Fibroblast of upper back skin (primary cell): ENCODE measurements at places on chromosomes 7 and 10.
A peak's percentile ranks its signal among the peaks of the same experiment; 100 is the strongest.

- no peak for DNase-seq
Observed at GRCh38 chr10:3825862-3826351, 40.9 kb upstream of the KLF6 start.

DNA sequence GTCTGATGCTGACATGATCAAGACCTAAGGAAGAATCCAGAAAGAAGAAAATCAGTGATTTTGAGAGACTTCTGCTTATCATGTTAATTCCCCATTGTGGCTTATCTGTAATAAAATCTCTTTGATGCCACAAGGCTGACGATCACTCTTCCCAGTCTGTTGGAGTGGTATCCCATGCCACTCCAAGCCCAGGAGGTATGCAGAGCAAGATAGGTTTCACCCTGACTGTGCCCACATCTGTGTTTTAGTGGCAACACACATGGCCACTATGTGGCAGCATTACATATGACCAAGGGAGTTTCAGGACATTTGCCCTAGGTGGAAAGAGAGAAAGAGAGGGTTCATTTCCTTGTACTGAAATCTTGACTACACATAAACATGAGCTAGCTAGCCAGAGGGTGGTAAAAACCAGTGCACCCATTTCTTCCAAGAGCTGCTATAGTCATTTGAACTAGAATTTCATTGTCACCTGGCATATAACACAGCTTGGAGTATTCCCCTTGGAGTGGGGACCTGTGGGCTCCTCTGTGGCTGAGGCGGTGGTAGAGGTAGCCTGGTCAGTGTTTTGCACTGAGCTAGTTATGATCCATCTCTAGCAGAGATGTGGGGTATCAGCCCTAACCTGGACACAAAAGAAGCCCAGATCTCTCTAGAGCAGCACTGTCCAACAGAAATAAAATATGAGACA lies 20.8 kb downstream of the LAMB4 start:
- DNase-seq = no peak

DNA sequence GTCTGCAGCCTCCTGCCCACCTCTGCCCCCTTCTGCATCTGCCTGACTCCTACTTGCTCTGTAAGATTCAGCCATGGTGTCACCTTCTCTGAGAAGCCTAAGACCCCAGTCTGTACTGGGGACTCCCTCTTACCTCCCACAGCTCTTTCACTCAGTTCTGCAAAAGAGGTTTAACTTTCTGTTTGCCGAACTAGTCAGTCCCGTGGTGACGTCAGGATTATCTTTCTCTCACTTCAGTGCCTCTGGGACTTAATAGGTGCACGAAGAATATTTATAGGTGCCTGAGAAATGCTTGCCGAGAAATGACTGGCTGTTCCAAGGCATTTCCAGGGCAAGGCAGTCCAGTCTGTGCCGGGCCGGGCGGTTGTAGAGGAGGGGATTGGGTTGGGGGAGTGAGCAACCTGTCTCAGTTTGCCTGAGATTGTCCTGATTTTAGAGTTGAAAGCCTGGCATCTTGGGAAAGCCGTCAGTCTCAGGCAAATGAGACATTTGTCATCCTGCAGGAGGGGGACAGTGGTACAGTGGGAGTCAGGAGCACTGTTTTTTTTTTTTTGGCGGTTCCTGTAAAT lies 227.5 kb upstream of the NPVF start:
- DNase-seq = no peak

DNA sequence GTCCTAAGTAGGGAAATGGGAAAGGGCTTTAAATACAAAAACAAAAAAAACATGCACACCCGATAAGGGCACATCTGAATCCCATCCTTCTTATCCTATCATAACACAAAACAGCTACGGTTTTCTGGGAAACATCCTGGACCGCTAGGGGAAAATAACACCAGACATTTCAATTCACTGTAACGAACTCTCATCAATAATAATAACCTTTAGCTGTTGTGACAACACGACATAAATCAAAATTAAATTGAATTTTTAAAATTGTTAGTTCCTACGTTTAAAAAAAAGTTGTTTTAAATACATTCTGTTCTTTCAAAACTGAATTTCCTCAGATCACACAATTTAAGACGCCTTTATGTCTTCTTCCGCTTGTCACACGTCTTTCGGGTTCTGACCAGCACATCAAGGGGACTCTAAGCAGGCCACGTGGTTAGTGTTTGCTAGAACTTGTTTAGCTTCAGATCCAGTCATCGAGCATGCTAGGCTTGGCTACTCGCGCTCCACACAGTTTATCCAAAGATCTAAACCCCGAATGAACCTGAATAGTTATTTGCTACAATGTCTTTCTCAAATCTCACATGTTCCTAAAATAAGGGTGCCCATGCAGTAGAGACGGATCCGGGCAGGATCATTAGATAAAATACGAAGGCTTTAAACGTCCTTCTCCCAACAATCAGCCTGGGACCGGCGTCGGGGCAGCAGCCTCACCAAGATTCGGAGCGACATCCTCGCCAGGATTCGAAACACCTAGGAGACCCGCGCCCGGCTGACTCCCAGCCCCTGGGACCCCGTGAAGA lies 839 bp downstream of the IKZF5 start:
- DNase-seq = peak; percentile 11

DNA sequence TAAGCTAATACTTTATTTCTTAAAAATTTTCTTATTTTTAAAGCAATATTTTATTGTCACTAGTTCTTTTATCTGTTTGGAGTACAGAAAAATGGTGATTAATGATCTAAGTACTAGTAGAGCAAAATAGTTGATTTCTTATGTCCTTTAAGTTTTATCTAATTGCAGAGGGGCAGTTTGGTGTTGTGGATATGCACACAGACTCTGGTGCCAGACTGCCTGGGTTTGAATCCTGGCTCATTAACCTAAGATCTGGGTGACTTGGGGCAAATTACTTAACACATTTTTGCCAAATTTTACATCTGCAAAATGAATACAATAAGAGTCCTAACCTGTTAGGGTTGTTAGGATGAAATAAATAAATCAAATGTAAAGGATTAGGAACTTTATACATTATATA lies 10.7 kb upstream of the PRPS1L1 start:
- no peak for DNase-seq

DNA sequence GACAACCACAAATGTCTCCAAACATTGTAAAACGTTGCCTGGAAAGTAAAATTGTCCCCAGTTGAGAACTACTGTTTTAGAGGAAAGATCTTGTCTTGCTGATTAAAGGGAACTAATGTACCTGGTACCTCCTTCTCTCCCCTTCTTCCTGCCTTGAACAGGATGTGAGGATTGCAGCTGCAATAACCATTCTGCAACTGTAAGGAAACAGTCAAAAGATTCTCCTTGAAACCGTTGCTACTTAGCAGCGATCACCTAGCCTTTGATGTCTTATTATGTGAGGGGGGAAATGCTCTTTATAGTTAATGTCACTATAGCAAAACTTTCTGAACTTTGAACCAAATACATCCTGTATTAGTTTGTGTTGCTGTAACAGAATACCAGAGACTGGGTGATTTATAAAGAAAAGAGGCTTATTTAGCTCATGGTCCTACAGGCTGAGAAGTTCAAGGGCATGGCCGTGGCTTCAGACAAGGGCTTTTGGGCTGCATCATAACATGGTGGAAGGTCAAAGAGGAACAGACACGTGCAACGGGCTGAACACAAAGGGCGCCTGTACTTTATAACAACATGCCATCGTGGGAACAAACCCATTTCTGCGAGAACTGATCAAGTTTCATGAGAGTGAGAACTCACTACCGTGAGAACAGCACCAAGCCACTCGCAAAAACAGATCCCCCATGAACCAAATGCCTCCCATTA lies 54.2 kb upstream of the PARD3 start:
- DNase-seq = no peak

DNA sequence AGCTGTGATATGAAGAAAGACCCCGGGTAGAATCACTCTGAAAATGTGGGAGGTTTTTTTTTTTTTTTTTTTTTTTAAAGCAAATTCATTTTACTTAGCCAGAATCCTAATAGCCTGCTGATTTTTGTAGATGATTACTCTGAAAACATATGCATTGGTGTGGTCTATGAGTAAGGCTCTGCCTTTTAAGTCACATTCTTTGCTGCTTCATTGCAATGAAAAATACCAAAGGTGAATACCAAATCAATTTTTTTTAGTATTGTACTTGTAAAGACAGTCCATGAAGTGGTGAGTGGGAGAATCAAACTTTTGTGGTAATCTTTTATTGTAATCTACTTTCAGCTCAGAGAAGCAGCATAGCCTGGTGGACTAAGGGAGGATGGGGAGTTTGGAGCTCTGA lies 130.3 kb downstream of the SDK1 start:
- DNase-seq = peak; percentile 81

DNA sequence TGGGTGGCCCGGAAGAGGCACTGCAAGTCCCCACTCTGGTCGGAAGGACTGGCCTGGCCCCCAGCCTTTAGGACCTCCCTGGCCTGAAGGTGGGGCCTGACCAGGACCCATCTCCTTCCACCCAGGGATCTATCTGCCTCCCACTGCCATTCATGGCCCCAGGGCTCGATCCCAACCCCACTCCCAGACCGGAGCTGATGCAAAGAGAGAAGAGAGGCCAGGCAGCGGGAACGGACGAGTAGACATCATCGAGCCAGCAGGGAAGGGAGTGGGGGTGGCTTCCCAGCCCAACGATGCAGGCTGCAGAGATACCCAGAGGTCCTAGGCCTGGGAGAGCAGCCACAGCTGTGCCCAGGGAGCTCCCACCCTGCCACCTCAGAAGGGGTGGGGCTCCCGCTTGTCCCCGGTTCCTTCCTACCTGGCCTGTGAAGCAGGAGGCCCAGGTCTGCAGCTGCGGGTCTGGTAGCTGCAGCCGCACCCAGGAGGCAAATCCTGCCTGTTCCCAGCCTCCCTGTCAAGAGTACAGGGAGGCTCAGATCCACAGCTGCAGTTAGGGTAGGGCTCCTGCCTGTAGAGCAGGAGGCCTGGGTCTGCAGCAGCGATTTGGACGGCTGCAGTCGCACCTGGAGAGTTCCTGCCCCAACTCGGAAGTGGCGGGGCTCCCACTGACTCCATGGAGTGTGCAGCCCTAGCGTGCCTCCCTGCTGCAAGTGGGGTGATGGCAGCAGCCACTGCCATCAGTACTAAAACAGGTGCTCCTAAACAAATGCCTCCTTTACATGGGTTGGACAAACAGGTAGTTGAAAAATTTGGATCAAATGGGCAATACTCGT lies 1151.0 kb upstream of the PHF14 start:
- DNase-seq = no peak
